T-helper 17 cell (primary cell): ENCODE measurements at places on chromosomes 6 and 20. TPM values are rescaled to one million over a fixed set of nuclear protein-coding genes. Genes with fewer than 3 reads are reported as not detected.

GRCh38 chr6:94859924-94860323, 717.4 kb upstream of the MANEA start:
- DNase-seq: no peak

DNA sequence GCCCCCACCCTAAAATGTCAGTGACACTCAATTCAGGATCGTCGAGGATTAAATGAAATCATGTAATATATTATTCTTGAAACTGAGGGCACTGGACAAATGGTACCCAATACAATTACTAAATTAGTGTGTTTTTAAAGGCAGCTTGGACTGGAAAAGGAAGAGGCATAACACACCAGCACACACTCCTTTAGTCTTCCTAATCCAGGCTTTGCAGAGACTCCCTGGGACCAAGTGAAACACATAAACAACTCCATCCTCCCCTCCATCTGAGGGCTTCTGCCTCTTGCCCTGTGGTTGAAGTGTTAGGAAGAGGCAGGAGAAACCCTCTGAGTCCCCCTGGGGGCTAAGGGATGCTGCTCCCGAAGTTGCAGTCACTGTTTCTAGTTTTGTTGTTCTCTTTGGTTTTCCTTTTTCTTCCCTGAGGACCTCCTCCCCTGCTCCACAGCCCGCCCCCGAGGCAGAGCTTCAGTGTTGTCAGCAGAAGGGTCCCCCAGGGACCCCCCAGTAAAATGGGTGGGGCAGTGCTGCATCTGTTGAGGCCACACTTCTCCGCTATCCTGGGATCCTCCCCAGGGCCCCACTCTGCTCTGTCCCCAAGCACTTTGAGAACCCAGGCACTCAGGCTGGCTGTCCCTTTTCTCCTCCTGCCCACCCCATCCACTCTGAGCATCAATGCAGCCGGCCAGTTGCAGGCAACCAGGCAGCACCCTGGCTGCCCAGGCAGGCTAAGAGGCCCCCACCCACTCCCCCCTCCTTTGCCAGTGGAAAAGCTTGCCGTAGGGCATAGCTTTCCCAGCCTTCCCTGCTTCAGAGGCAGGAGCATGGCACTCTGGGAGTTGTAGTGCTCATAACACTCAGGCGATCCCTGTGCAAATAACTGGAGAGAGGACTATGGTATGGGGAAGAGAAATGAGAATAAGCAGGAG, 5.9 kb downstream of the TMEM63B start:
- no peak for DNase-seq

- DNase-seq: no peak
Measured at GRCh38 chr20:20465252-20465651, 97.3 kb downstream of the INSM1 start.

Gene PAX1
- not detected for total RNA-seq

Gene RIPOR3
- total RNA-seq: 2.1 TPM
